GM19239 (cell line): ENCODE measurements at places on chromosomes 4 and X.

GRCh38 chr4:144449611-144450010 lies 196.3 kb upstream of the HHIP start:
- DNase-seq, result no peak

DNA sequence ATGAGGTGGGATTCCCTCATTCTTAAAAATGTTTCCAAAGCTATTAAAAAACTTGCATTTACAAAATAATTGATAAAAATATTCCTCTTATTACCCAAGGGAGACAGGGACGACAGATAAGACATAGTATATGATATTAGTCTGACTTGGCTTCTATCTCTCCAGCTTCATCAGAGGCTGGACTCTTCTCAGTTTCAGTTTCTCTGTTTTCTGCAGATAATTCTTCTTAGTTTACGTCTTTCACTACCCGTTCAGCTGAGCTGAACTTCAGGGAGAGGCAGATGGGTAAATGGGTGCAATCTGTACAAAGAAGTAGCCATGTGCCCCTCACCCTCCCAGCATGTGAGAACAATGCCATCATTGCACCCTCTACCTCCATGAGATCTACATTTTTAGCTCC lies 214.0 kb upstream of the SLIT2 start:
- no peak for DNase-seq

DNA sequence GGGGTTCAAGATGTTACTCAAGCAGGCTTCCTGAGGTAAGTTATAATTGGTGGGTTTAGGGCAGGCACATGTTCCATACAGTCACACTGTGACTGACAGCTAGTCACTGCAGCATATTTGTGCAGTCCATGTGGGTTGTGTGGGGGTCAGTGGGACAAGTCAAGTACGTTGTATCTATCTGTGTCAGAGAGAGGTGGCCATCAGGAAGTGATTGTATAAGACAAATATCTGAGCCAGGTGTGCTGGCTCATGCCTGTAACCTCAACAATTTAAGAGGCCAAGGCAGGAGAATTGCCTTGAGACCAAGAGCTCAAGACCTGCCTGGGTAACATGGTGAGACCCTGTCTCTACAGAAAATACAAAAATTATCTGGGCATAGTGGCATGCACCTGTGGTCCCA lies 509.3 kb downstream of the CENPC start:
- no peak for DNase-seq

DNA sequence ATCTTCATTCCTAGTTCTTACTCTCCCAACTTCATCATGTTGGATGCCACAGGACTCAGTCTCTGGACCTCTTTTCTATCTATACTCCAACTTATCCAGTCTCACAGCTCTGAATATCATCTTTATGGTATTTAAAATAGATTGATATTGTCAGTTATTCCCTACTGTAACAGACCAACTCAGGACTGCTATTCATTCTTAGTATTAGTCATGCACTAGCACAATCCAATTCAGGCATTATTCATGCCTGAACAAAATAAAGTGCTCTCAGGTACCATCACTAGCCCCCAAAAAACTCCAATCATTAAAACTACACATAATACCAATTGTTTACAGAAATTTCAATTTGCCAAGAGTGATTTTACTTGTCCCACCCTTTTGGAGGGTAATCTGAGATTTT lies 37.7 kb downstream of the FRYL start:
- no peak for DNase-seq

DNA sequence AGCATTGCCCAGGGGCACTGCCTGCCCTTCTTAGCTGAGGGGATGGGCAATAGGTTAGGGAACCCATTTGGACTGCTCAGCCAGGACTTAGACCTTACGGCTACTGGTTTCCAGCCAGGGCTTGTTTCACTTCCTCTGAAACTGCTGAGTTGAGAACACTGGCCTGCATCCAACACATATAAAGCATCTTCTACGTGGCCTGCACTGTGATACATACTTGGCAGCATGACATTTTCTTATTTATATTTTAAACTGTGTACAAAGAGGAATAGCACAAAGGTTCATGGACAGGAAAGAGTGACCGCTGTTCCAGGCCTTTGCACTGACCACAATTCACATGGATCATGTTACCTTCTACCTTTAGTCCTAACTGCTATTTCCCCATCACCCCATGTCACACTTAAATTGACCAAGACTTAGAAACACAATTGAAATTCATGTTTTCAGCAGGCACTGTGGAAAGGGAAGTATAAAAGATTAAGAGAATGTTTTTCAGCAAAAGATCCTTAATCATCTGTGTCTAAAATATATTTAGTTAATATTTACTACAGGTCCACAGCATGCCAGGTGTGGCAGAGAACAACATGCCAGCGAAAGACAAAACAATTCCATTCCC lies 43.7 kb downstream of the NLGN4X start:
- DNase-seq, result peak; percentile 14

GRCh38 chr4:77773101-77773500 lies 46.1 kb downstream of the CNOT6L start:
- DNase-seq, result no peak

- DNase-seq, result no peak
Measured at GRCh38 chrX:17842769-17843525, 18.2 kb downstream of the RAI2 start.

DNA sequence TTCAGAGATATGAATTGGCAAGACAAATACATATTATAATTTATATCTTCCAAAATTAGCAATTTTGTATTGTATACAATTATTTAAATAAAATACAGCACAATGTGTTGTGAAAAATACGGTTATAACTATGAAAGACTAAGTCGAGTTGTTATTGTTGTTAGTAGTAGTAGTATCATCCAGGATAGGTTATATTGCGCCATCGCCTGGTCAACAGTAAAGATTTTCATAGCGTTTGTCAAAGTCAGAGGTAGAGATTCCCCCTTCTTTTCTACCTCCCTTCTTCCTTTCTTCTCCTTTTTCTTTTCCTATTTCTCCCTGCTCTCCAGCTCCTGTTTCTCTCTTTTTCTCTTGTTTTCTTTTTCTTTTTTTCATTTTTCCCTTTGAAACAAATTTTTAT lies 499.1 kb upstream of the EPHA5 start:
- DNase-seq, result no peak

- DNase-seq, result no peak
Measured at GRCh38 chr4:153512952-153513500, 46.9 kb downstream of the TMEM131L start.

GRCh38 chrX:140712413-140713173 lies 3.0 kb downstream of the LINC00632 start:
- no peak for DNase-seq

GRCh38 chrX:15576019-15576418 lies 24.7 kb downstream of the ACE2 start:
- no peak for DNase-seq

- DNase-seq, result no peak
Measured at GRCh38 chr4:147733716-147734344, 1.9 kb downstream of the ARHGAP10 start.

DNA sequence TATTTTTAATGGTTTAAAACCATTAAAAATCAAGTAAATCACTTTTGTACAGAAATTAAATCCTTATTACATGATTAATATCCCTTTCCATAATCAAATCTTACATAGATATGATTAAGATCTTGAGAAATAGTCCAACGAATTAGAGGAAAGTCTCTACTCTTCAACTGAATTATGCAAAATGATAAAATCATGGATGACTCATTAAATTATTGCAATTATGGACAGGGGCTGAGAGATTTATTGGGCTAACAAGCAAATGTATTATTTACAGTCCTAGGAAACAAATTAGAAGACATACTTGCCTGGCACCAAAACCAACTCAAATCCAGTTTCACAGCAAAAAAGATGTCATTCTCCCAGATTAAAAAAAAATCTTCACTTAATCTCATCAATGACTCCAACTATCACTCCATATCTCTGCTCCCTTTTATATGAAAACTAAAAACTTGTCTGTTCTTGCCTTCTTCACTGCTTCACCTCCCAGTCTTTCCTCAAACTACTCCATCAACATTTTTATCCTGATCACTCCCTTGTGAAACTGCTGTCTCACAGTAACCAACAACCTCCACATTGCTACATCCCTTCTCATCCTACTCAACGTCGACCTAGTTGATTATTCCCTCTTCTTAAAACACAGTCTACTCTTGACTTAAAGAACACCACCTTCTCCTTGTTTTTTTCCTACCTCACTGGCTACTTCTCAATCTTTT lies 18.4 kb upstream of the DDX60 start:
- DNase-seq, result no peak

DNA sequence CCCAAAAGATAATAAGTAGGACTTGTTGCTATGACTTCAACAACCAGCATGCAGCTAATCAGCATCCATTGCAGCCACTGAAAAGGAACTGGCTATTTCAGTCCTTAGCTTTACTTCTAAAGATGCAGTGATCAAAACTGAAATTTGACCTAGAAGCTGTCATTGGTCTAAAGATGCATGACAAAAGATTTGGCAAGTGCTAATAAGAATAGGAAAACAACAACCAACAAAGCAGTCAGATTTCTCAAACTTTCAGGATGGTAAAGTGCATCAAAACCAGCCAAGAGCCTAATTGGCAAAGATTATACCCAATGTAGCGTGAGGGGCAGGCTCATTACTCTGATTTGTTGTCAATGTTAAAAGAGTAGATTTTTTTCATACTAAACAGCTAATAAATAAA lies 77.1 kb upstream of the WDR17 start:
- DNase-seq, result no peak

DNA sequence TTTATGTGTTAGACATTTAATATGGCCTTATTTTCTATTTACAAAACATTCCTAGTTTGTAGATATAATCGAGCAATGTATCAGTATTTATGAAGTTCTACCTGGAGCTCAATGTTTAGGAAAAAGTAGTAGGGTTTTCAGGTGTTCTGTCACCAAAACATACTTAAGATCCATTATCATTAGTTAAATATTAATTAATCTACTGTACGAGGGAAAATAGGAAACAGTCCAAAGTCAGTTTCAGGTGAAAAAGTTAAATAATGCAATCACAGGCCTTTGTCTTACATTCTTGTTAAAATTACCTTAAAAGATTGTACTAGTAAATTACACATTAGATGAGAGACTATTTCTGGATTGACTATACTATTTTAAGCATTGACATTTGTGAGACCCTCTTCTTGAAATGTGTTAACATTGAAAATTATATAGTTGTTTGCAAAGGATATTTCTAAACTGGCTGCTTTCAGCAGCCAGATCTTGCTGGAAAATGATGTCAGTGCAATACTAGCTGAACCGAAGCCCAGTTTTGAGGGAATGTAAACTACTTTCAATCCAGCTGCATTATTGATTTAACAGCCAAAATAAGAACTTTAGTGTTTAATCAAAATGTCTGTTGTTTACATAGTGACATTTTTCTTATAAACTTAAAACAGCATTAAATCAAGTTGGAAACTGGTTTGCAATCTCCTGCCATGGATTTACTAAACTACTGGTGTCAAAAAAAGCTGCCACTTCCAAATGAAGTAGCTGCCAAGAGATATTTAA lies 19.3 kb downstream of the GUCY1B1 start:
- DNase-seq, result no peak

GRCh38 chr4:54032558-54033135 lies 31.8 kb downstream of the CHIC2 start:
- DNase-seq, result no peak

DNA sequence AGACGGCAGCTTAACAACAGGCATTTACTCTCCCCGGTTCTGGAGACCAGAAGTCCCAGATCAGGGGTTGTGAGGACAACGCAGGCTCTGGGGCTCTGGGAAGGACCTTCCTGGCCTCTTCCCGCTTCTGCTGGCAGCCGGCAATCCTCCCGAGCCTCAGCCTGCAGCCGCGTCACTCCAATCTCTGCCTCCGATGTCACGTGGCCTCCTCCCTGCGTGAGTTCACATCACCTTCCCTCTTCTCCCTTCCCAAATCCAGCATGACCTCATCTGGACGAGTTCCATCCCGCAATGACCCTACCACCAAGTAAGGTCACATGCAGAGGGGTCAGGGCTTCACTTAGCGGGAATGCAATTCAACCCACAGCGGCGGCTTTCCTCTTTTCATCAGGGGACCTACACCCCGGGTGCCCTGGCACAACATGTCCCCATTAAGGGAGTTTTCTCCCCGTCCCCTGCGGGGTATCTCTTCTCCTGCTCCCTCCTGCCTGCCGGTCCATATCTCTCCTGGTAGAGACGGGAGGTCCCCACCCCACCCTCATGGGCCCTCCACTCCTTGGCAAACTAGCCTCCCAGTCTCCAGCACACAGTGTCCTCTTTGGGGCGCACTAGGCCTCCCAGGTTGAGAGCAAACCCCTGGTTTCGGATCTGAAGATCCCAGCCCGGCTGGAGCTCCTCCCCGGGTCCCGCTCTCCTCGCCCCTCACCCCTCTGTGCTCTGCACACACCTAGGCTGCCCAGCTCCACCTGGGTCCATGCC lies 25.5 kb downstream of the ABLIM2 start:
- no peak for DNase-seq

DNA sequence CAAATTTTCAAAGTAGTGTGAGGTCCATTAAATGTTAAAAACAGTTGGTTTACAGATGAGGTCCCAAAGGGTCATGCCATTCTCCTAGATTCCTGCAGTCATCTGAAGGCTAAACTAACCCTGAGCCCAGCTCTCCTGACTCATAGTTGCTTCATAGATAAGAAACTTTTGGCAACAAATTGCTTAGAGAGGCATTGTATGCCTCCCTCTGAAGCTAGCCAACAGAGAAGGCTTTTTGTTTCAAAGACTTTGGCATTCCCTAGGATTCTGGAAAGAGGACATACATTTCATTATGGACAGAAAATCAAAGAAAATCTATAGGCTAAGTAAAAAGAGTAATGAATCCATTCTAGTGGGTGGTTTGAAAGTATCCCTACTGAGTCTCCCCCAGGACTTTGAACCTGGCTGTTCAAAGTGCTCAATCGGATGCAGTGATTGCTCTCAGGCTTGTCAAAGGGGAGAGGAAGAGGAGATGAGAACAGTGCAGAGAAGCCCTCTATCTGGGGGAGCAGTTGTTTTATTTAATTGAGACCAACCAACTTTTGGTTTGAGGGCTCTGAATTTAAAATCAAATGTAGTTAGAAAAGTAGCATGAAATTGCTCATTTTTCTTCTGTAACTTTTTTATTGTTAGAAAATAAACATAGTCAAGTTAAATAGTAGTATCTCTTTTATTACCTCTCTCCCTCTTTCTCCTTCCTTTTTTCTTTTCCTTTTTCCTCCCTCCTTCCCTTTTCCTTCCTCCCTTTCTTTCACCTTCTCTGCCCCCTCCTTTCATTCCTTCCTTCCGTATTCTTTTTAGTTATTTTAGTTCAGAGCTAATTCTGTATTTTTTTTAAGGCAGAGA lies 72.3 kb upstream of the ZNF518B start:
- no peak for DNase-seq

DNA sequence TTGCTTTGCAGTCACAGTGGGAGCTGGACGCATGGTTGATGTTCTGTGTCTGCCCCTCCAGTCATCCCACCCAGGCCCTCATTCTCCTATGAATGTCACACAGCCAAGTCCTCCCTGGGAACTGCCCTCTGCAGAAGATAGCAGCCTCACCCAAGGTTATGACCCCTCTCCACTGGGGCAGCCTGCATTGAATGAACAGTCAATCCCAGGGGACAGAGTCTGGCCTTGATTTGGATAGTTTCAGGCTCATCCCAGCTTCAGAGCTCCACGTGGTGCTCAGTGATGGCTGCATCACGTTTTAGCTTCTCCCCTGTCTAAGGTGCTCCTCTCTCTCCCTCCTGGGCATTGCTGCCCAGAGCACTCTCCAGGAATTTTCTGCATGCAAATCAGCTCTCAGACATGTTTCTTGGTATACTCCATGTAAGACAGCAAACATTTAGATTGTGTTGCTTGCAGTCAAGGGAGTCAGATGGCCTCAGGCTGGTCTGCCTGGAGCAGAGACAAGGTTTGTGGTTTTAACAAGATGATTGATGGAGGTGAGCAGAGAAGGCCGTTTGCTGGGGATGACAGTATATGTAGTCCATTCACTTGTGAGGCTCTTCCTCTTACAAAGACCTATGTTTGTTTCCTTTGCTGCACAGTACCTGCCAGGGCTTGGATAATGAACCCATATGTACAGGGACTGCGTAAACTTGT lies 56.1 kb upstream of the MSX1 start:
- no peak for DNase-seq
